Activated CD8-positive, alpha-beta memory T cell treated with anti-CD3 and anti-CD28 coated beads for 1 hour (primary cell): ENCODE measurements at places on chromosomes 5 and 9.

DNA sequence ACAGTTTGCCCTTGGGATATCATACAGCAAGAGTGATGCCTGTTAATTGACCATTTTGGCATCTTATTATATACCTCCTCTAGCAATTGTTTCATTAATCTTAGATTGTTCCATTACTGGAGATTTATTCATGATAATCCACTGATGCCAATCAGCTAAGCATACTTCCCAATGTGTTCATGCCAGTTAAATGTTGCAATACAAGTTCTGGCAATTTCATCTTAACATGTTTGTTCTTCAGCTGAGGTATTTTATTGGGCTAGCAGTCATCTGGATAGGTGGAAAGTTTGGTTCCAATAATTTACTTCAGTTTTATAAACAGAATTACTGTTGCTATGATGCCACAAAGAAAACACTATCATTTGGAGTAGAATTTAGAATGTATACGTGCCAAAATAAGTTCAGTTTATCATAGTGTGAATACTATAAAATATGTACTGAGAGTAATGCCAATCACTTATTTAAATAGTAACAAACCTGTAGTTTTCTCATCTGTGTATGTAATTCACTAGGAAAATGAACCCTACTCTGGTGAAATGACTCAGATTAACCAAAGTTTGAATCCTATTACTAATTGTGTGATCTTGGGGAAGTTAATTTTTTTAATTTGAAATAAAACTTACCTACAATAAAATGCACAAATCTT lies 27.9 kb upstream of the IL31RA start:
- no peak for DNase-seq

- DNase-seq, result no peak
Observed at GRCh38 chr5:141672841-141673813, 8.9 kb downstream of the ARAP3 start.

GRCh38 chr5:109328626-109329025 lies 81.1 kb downstream of the PJA2 start:
- DNase-seq, result no peak

- no peak for DNase-seq
Observed at GRCh38 chr9:16012621-16013020, 459.8 kb downstream of the CCDC171 start.

DNA sequence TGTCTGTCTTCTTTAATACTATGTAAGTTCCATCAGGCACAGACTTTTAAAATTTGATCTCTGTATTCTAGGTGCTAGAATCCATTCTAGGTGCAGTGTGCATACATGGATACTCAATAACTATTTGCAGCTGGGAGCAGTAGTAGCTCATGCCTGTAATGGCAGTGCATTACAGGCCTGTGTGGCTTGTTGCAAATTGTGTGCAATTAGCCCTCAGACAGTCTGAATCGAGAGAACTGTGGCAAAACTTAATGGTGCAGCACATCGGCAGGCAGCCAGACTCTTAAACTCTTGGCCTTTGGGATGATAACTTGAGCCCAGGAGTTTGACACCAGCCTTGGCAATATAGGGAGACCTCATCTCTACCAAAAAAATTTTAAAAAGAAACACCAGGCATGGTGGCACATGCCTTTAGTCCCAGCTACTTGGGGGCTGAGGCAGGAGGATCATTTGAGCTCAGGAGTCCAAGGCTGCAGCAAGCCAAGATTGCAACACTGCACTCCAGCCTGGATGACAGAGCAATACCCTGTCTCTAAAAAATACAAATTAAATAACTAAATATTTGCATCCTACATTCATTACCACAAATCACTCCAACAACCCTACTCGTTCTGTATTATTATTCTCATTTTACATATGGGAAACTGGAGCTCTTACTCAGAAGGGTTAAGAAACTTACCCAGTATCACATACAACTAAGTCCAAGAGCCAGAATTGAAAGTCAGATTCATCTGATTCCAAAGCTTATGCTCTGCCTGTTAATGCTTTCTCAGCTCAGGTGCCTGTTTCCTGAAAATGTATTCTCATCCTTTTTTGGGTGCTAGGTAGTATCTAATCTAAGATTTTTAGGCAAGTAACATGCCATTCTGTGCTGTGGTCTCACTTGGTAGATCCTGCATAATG lies 30.1 kb downstream of the PRKACG start:
- DNase-seq, result no peak

GRCh38 chr5:125505115-125505514 lies 758.7 kb upstream of the ZNF608 start:
- DNase-seq, result no peak

GRCh38 chr9:77707383-77708063 lies 59.4 kb upstream of the GNA14 start:
- DNase-seq, result no peak

DNA sequence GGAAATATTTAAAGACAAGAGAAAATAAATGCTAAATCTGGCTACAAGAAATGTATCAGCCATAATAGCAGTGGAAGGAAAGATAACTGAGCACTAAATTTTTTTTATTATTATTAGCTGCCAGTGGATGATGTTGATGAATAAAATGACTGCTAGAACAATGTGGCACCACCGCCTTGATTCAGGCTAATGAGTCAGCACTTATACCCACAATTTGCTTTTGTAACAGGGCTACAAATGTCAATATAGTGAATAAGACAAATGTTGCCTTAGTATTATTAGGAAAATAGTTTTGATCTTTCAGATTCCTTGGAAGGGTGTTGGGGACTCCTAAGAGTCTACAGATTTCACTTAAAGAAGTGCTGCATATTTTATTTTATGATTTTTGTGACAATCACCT lies 555.2 kb upstream of the GRAMD2B start:
- DNase-seq, result no peak

GRCh38 chr5:157478726-157479125 lies 18.7 kb downstream of the NIPAL4 start:
- DNase-seq, result no peak

- no peak for DNase-seq
Observed at GRCh38 chr9:14531341-14532269, 161.6 kb downstream of the ZDHHC21 start.

DNA sequence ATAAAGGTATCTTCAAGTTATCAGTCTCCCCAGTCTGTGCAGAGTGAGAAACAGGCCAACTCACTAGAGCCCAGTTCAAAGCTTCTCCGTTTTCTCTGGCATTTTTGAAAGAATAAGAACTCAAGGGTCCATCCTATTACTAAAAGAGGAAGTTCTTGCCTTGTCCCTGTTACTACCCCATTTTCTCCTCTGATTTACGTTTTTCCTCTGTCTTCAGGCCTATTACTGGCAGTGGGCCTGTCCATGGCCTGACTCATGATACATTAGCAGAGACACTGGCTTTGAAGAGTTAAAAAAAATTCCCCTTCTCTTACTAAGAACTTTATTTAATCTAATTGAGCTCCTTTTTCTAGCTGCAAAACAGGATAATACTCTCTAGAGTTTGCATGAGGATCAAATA lies 624.0 kb upstream of the KLF4 start:
- no peak for DNase-seq

GRCh38 chr5:168001318-168001717 lies 290.1 kb upstream of the WWC1 start:
- no peak for DNase-seq

DNA sequence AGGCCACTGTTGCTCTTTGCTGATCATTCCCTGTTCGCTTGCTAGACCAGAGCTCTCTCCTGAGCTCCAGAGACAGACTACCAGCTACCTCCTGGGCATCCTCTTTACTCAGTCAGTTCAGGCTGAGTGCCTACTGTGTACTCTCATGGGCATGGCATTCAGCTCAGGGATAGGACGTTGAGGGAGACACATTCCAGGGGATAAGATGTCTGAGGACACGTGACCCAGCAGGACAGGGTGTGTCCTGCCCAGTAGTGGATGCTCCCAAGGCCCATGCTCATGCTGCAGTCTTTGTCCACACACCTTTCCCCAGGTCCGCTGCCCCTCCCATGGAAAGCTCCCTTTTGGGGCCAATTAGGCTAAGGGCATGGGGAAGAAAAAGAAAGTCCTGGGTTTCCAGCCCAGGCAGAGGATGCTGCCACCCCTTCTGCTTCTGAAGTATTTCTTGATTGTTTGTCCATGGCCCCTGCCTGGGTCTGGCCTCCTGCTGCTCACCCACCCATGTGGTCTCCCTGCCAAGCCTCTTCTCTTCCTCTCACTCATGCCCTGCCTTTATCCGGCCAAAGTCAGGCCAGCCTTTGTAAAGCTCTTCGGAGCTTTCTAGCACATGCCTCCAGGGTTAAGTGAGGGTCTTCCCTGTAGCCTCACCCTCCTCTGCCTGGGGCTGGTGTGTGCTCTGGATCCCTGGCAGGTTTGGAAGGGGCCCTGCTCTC lies 60.5 kb upstream of the PITX1 start:
- DNase-seq, result no peak

DNA sequence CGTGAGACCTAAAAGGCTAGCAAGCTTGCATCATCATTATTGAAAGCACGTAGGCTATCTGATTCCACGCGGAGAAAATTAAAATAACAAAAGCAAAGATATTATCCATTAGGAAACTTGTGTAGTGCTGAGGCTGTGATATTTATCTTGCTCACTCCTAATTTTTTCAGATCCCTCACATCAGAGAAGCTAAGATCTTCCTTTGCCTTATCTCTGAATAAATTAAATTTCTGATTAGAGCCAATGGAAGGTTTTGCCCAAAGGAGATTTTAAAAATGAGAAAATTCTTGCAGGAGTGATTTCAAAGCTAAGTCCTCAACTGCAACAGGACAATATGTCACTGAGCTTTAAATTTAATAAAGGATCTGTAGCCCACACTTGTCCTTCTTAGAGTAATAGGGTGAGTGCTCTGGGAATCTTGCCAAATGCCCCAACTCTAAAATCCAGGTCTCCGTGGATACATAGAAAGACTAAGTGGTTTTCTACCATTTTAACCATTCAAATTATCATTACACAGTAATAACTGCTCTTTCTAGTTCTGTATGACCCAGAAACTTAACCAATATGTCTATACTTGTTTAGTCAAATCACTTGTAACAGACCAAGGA lies 295.0 kb downstream of the CAAP1 start:
- DNase-seq, result no peak

DNA sequence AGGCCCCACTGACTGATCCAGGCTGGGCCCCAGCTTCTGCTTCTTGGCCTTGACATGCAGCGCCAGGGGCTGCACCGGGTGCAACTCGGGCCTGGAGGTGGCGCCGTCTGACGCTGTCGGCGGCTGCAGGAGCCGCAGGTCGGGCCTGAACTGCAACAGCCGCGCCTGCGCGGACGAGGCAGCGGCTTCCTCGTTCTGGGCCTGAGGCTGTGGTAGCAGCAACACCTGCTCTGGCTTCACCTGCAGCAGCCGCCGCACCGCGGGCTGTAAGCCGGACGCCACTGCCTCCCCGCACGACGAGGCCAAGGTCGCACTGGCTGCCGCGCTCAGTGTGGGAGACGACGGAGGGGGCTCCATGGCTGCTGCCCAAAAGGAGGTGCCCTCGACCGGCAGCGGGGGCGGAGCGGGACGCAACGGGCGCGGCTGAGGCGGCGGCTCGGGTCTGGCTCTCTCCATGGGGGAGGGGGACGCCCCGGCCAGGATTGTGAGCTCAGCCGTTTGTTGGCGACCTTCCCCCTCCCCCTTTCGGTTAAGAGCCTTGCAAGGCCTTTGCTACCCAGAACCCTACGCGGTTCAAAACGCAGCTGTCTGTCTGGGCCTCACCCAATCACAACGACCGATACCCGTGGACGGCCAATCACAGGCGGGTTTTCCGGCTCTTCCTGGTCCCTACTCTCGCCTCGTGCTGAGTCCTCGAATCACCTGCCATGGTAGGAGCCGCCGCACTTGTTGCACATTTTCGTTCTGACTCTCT lies 438 bp downstream of the SOX30 start:
- DNase-seq, result peak; percentile 44

DNA sequence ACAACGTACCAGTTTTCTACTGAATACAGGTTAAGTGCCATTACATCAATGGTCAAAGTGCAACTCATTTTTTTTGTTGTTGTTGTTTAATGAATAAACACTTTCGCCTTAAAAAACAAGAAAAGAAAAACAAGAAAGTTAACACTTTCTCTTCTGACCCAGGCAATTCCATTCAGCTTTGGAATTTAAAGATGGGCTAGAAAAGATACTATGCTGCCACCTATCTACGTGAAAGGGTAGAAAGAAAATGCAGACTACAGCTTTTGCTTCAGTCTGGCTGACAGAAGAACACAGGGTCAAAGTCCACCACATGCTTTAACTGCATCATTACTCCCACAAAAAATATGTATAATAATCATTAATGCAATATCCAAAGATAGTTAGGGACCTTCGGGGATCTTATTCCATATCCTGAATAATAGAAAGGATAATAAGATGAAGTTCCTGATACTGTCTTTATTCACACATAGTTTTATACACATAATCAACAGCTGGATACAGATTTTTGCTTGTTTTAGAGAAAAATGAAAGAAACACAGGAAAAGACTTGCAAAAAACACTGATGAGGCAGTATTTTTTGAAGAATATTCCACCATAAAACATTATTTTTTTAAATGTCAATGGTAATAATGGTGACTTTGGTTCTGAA lies 40.4 kb downstream of the ZDHHC21 start:
- no peak for DNase-seq

GRCh38 chr5:122264610-122265009 lies 47.4 kb upstream of the SNCAIP start:
- DNase-seq, result no peak

DNA sequence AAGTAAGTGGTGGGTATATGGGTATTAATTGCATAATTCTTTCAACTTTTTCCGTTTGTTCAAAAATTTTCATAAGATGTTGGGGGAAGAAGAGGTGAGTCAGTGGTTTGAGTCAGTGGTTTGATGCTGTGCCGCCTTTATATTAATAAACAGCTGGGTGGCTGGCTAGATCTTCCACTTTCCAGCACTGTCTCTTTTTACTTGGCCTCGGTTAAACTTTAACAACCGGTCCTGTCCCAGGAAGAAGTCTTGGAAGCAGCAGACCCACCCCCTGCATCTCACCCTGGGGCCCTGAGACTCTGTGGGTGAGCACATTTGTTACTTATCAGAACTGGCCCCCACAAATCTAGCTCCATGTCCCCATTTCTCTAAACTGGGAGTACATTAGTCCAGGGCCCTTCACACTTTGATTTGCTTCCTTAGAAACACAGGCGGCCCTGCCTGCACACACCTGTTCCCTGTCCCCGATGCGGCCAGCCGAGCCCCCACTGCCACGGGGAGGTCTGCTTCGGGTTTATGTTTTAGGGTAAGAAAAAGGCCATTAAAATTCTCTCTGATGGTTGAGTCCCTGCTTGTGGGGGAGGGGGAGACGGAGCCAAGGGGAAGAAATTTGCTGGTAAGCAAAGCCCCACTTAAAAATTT lies 90.7 kb downstream of the PTCH1 start:
- no peak for DNase-seq

DNA sequence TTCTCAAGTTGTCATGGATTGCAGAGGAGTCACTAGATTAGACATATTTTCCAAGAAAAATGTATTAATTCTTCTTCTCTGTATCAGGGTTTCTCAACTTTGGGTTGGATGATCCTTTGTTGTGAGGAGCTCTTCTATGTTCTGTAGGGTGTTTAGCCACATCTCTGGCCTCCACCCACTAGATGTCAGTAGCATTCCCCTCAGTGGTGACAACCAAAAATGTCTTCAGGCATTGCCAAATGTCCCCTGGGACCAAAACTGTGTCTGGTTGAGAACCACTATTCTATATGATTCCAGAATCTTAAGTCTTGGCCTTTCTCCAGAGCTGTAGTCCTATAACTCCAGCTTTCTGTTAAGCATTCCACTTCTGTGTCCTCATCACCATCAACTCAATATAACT lies 220.9 kb downstream of the KIAA0825 start:
- DNase-seq, result no peak

GRCh38 chr9:126229501-126229900 lies 97.1 kb upstream of the MVB12B start:
- no peak for DNase-seq

- no peak for DNase-seq
Observed at GRCh38 chr5:55372130-55372925, 64.5 kb downstream of the MTREX start.
